Activated CD4-positive, alpha-beta memory T cell treated with anti-CD3 and anti-CD28 coated beads for 36 hours (primary cell): ENCODE measurements at places on chromosomes 5 and 9. TPM values are rescaled to one million over a fixed set of nuclear protein-coding genes. Genes with fewer than 3 reads are reported as not detected.
A peak's percentile ranks its signal among the peaks of the same experiment; 100 is the strongest.

GRCh38 chr9:106696804-106697203 is 166.2 kb upstream of the ZNF462 start:
- no peak overlapping the region for H3K4me3 ChIP-seq
- DNase-seq, result no peak
- H3K36me3 ChIP-seq, result no peaks in the 10 kb centered on the region

DNA sequence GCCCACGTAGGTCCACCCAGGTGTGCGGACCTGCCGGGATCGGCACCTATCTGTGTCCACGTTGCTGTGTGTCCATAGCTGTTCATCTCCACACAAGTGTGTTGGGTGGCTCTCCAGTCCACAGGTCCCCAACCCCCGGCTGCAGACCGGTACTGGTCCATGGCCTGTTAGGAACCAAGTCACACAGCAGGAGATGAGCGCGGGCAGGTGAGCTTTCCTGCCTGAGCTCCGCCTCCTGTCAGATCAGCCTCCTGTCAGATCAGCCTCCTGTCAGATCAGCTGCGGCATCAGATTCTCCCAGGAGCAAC is 18.9 kb downstream of the LAMC3 start:
- no peak for DNase-seq
- no peak overlapping the region for H3K27ac ChIP-seq
- H3K36me3 ChIP-seq, result no peaks in the 10 kb centered on the region

- H3K27ac ChIP-seq, result no peak overlapping the region
- no peak for DNase-seq
- H3K4me3 ChIP-seq, result peak overlapping the region; percentile 32
- peaks cover 4% of the 10 kb centered on the region for H3K36me3 ChIP-seq
These were observed 222.6 kb downstream of the MEF2C start for GRCh38 chr5:88660264-88660946.

- H3K27me3 ChIP-seq, result peaks cover 24% of the 10 kb centered on the region
- H3K4me3 ChIP-seq, result no peak overlapping the region
- H3K27ac ChIP-seq, result no peak overlapping the region
- H3K36me3 ChIP-seq, result no peaks in the 10 kb centered on the region
- H3K4me1 ChIP-seq, result peaks cover 2% of the 10 kb centered on the region
- DNase-seq, result no peak
These were observed 51.4 kb upstream of the XPA start for GRCh38 chr9:97748525-97748924.

- H3K4me3 ChIP-seq, result no peak overlapping the region
- H3K4me1 ChIP-seq, result peaks cover 3% of the 10 kb centered on the region
- H3K36me3 ChIP-seq, result no peaks in the 10 kb centered on the region
- no peak overlapping the region for H3K27ac ChIP-seq
- H3K27me3 ChIP-seq, result peaks cover 13% of the 10 kb centered on the region
These were observed 81.4 kb downstream of the COL5A1 start for GRCh38 chr9:134723037-134723436.

DNA sequence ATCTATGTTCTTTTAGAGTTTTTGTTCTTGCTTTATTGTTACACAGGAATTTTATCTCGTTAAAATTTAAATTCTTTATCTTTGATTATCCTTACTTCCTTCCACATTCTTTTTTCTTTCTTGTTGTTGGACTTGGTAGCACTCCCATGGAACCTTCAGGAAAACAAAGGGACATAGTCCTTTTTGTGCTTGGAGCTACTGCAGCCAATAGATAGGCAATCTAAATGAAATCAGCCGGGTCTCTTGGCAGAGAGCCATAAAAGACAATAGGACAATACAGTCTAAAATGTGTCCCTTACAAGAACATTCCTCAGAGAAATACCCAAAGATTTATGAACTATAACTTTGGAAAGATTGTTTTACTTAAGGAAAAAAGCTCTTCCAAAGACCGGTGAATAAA is 548.1 kb upstream of the C9orf72 start:
- H3K4me1 ChIP-seq, result no peaks in the 10 kb centered on the region
- no peak overlapping the region for H3K27ac ChIP-seq
- H3K36me3 ChIP-seq, result no peaks in the 10 kb centered on the region
- DNase-seq, result no peak
- H3K27me3 ChIP-seq, result no peaks in the 10 kb centered on the region
- H3K4me3 ChIP-seq, result no peak overlapping the region

Gene F12
- total RNA-seq, result 5.9 TPM

Gene PNPLA7
- total RNA-seq, result 4.0 TPM
